ENCODE measurements at places on chromosomes 4 and X.

GRCh38 chr4:153169776-153170175 is 34.5 kb upstream of the TRIM2 start:
- DNase-seq, result no peak

- no peak for DNase-seq
Observed at GRCh38 chrX:14873676-14874049, 442 bp downstream of the MOSPD2 start.

DNA sequence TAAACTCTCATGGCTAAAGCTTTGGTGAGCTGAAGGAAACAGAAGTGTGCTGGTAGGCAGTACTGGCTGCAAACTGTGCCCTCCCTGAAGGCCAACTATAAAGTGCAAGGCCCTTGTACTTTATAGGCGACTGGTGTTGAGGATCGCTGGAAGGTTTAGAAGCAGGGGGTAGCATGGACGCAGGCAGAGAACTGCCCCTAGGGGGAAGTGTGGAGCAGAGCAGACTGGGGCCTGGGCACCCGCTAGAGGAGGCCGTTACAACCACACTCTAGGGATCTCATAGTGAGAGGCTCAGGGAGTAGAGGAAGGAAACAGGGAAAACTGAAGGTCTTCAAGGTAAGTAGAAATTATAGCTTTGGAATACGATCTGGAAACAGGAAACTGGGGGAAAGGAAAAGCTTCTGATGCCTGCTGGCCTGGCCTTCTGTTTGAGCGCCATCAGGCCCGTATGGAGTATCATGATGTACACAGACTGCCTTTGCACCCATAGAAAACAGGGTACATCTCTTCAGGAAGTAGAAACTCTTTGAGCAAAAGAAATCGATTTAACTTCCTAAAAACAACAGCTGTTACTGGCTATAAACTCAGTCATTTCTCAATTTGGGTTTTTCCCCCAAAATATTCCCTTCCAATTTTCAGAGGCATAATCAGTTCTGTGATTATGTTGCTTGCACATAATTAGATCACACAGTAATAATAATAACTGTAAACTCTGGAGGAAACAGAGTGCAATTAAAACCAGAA is 23.9 kb upstream of the TMSB4X start:
- DNase-seq, result no peak

DNA sequence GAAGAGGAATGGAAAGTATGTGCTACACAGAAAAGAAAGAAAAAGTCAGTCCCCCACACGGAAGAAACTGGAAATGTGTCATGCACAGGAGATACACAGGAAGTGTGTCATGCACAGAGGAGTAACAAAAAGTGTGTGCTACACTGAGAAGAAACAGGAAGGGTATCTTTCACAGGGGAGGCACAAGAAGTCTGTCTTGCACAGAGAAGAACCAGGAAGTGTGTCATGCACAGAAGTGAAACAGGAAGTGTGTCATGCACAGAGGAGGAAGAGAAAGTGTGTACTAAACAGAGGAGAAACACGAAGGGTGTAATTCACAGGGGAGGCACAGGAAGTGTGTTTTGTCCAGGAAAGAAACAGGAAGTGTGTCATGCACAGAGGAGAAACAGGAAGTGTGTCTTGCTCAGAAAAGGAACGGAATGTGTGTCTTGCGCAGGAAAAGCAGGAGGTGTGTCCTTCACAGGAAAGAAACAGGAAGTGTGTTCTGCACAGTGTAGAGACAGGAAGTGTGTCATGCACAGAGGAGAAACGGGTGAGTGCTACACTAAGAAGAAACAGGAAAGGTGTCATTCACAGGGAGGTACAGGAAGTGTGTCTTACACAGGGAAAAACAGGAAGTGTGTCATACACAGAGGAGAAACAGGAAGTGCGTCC is 527.2 kb upstream of the PRKX start:
- DNase-seq, result no peak

GRCh38 chr4:69830560-69831269 is 29.2 kb downstream of the SULT1E1 start:
- DNase-seq, result no peak

DNA sequence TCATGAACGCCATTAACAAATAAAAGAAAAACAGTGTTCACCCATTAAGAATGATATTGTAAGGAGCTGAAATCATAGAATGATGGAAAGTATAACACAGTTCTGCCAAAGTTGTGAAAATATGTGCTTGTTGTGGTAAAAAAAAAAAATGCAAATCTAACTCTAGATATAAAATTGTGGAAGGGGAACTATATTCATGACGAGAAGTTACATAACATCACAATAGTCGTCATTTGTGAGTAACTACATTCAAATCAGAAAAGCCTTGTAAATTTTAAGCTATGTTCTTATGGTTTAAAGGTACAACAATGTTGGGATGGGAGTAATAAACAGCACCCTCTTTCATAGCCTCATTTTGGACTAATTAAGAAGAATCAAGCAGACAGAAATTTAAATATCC is 57.6 kb upstream of the PRDM8 start:
- DNase-seq, result no peak

- no peak for DNase-seq
Observed at GRCh38 chr4:91734682-91735081, 569.1 kb upstream of the GRID2 start.

- no peak for DNase-seq
Observed at GRCh38 chr4:33262824-33263223, 2542.7 kb downstream of the PCDH7 start.

GRCh38 chr4:86261636-86262035 is 98.2 kb downstream of the MAPK10 start:
- DNase-seq, result no peak

DNA sequence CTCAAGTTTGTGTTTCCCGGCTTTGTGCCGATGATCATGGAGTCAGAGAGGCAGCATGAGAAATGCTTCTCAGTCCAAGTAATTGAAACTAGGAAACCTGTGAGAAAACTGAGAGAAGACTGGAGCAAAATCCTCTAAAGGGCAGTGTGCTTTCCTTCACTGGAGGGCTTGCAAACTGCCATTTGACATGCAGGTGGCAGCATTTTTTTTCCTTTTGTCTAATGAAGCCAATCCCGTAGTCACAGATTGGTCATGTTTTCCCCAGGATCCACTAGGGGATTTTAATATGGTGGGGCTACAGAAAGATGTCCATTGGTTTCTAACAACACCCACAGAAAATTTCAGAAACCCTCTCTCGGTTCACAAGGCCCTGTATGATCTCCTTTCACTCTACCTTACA is 117.4 kb upstream of the NUDT10 start:
- DNase-seq, result no peak

- no peak for DNase-seq
Observed at GRCh38 chr4:8050555-8051206, 107.9 kb downstream of the ABLIM2 start.

- peak; percentile 63 for DNase-seq
Observed at GRCh38 chr4:142817442-142817841, 28.7 kb downstream of the INPP4B start.

- DNase-seq, result no peak
Observed at GRCh38 chrX:145821291-145821897, 3.8 kb downstream of the SLITRK2 start.

GRCh38 chr4:183469936-183470335 is 25.5 kb downstream of the CDKN2AIP start:
- DNase-seq, result no peak

- DNase-seq, result no peak
Observed at GRCh38 chrX:116230130-116230898, 59.8 kb downstream of the AGTR2 start.

DNA sequence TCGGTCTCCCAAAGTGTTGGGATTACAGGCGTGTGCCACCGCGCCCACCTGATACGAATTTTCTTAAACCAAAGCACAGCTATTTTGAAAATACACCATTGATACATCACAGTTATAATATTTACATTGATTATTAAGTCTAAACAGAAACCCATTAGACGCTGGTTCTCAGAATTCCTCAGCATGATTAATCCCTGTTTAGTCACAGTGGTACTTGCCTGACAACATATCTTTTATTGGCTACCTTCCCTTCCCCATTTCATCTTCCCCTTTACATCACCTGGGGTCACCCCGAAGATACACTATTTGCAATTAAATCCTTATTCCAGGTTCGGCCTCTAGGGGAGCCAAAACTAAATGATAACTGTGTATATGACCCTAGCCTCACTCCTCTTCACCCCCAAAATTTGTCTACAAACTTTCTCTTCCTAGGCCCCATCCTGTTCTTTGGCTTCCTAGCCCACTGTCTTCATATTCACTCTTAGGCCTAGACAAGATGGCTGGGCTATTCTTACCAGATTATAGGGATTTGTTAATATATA is 36.8 kb upstream of the IL1RAPL1 start:
- DNase-seq, result no peak

DNA sequence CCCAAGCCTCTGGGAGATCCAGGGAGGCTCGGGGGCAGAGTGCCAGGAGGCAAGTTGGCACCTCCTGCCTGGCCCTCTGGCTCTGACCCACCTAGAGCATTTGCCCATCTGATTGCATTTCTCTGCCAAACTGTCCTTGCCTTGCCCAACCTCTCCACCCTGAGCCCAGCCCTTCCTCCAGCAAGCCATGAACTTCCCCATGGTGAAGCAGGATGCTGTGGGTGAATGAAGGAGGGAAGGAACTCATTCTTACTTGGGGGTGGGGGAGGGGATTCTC is 9.3 kb upstream of the CNGA2 start:
- no peak for DNase-seq

DNA sequence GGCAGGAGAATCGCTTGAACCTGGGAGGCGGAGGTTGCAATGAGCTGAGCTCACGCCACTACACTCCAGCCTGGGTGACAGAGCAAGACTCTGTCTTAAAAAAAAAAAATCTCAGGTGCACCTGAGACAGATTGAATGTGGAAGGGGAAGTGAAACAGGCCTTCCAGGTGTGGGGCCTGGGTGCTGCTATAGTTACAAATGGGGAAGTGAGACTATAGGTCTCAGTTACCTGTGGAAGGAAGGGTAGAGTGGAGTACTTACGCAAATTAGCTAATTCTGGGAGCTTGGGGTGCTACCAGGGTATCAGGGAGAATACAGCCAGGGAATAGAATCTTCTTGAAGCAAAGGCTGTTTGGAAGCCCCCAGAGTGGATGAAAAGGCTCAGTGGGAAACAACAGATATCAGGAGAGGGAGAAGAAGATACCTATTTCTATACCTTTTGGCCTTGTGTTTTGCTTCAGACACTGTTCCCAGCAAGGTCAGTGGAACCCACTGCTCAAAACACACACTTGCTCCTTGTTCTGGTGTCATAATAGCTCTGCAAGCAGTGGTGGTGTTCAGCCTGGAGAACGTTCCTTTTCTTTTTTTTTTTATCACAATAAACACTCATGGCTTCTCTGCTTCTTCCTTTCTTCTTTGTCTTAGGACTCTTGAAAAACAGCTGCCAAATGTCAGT is 7.0 kb downstream of the CD38 start:
- DNase-seq, result no peak

- DNase-seq, result no peak
Observed at GRCh38 chrX:122622795-122623194, 561.3 kb upstream of the GRIA3 start.

DNA sequence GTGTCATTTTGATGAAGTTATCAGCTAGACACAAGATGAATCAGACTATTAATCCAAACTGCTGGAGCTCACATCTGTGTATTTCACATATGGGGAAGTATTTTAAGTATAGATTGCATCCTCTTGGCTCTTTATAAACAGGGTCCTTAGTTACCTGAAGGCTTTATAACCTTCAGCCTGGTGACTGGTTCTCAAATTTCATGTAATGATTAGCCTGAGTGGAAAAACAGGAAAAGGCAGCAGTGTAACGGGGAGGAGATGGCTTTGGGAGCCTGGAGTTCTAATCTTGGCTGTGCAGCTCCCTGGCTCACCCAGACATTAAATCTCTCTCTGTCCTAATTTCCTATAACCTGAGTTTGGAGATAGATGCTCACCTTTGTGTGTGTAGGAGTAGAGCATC is 103.8 kb upstream of the HPF1 start:
- no peak for DNase-seq

- no peak for DNase-seq
Observed at GRCh38 chrX:124190440-124190839, 142.0 kb upstream of the TEX13D start.

DNA sequence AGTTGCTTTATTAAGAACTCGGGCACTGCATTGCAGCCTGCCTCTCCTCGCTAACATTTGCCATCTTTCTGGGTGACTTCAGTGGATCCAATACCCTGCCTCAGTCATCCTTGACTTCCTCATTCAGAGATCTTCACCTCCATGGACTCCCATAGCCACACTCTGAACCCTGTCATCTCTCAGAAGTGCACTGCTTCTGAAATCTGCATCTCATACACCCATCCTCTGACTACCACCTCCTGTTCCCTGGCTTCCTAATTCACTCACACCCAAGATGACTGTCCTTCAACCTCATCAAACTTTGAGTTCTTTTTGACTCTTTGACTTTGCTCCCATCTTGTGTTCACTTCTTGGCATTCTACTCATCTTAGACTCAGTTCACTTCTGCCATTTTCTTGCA is 25.3 kb upstream of the CYBB start:
- no peak for DNase-seq

GRCh38 chrX:1851527-1851926 is 236.7 kb downstream of the ASMT start:
- DNase-seq, result no peak

- no peak for DNase-seq
Observed at GRCh38 chrX:133215747-133216146, 2.4 kb downstream of the TFDP3 start.

- DNase-seq, result no peak
Observed at GRCh38 chr4:110294165-110294564, 95.8 kb upstream of the ELOVL6 start.

DNA sequence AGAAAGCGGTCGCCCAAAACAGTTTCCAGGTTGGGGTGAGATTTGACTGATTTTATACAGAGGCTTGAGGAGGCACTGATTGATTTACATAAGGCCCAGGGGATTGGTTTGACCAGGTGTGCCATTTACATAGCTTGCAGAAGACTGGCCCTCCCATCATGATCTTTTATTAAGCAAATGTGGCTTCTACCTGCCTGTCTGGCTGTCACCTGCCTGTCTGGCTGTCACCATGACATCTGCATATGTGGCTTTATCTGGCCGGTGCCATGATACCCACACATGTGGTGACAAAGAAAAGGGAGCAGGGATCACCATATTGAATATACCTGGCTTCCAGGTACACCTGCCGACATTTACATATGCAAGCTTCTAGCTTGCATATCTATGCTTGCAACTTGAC is 17.0 kb upstream of the CDS1 start:
- no peak for DNase-seq

Data from activated naive CD4-positive, alpha-beta T cell treated with anti-CD3 and anti-CD28 coated beads, Interleukin-2, amount 50 U/mL, for 72 hours (primary cell).